ENCODE measurements at places on chromosomes 4 and X.

DNA sequence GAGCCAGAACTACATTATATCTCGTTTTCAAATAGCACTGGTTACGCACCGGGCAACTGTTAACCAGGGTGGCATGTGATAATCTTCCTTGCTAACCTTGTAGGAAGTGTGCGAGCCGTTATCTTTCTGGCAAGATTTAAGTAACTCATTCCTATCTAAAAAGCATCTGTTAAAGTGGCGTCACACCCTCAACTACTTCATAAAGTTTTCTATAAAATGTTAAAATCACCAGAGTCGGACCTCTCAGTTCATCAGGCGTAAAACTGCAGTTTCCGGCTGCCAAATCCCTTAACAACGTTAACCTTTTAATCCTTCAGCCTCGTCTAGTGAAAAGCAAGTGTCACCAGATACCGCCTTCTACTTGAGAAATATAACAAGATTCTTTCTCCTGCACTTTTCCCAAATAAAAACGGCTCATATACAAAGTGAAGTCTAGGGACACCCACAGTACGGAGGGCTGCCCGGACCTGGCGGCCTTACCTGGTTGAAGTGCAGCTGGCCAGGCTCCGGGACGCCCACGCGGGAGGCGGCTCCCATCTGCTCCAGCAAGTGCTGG, 1.2 kb downstream of the SLC39A8 start:
- DNase-seq: no peak

GRCh38 chrX:39536211-39536610, 561.5 kb downstream of the BCOR start:
- no peak for DNase-seq

GRCh38 chr4:858831-859451, 33.0 kb upstream of the CPLX1 start:
- DNase-seq: no peak

- no peak for DNase-seq
Measured at GRCh38 chrX:13055486-13055885, 11.1 kb upstream of the FAM9C start.

DNA sequence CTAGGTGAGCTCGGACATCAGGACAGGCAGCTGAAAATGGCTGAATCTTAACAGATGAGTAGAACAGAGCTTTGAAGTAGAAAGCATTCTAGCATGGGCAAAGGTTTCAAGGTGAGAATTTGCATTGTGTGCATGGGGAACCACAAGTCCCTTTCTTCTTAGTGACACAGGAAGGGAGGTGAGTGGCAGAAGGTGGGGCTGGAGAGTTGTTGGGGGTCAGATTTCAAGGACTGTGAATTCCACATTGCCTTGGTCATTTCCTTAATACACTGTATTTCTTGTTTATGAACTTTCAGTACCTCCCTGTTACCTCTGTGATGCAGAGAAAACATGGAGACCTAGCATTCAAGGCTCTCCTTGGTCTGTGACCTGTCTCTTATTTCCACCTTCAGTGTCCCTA, 4.1 kb downstream of the APEX2 start:
- DNase-seq: no peak

- DNase-seq: no peak
Measured at GRCh38 chrX:19863212-19863856, 24.1 kb downstream of the SH3KBP1 start.

DNA sequence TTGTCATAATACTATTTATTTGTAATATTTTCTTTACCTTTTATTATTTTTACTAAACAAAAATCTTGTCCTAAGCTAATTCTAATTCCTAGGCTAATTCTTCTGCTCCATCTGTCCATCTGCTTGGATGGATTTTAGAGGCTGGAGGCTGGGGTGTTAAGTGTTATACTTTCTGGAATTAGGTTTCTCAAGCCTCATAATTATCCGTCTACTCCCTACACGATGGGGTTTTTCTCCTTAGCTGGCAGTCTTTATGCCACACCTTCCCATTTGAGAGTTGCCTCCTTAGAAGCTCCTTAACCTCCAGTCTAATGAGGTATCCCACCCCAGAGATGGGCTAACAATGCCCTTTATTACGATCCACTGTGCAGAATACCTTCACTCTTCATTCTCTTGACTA, 37.6 kb upstream of the LGI2 start:
- no peak for DNase-seq

DNA sequence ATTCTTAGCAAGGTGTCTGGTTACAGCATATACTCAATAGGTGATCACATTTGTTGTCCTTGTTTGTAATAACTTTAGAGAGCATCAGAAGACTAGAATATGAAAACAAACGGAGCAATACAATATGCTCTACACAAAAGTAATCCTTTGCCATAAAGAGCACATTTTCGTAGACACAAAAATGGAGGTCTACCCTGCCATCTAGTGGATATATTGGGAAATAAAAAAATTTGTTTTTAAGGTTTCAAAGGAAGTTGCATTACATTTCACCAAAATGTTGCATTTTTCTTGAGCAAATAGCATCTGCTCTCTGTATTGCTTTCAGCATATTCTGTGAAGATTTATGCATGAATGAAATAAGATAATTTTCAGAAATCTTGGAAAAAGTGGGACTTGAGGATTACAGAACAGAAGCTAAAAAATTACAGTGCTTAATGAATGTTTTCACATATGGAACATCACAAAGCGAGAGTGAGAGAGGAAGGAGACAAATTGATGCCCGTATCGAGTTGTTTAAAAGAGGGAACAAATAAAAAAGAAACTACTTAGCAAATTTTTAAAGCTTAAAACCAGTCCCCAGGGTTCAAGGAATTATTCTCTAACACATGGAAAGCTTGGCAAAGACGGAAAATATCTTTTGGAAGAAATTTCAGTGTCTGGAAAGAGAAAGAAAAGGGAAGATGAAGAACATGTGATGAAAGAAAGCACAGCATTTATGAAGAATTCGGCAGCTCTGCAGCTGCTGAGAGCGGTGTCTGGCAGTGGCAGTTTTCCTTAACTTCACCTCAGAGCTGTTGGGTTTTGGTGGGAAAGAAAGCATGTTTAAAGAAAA, 390.1 kb downstream of the ANKRD50 start:
- DNase-seq: no peak

DNA sequence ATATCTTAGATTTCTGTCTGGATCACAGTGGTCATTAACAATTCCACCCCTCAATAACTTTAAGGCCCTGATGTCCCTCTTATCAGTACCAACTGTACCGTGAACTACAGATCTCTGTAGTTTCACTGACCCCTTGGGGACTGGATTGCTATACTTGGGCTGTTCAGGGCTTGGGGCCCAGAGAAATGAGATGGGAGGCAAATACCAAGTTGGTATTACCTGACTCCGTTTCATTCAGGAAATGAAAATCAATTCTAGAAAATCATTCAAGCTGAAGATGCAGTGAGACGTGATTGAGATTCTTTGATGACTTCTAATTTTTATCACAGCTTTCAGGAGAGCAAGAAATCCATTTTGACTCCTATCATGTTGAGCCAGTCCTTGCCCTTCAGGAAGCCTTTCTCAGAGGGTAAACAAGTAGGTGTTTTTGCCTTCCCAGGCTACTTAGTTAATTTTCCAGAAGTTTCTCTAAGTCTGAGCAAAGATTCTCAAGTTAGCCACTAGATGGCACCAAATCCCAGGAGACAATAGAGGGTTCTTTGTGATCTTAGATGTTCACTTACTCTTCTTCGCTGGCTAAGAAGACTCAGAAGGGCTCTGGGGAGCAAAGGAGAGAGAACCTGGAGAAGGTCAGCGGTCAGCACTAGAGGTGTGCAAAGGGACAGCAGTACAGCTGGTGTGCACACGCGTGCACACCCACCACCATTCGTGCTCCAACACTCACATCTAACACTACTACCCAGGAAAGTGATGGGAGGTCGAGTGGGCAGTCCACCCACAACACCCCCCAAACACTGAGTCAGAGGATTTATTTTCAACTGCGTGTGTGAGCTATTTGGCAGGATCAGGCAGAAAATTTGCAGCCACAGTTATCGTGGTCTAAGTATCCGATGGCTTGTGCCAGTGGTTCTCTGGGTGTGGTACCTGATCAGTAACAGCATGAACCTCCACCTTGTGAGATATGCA, 7.4 kb downstream of the HNRNPH2 start:
- no peak for DNase-seq

- DNase-seq: no peak
Measured at GRCh38 chrX:49829016-49829415, at the start of gene PAGE4. TSS of gene PAGE4 (plus strand) at chrX:49829303. CDS start at chrX:49830429, 1,126 bp downstream.

Data from right renal cortex interstitium (tissue), 3 donors.